Cerebellar cortex (tissue), 1 donor: ENCODE measurements at places on chromosomes 1 and 21.

- no peak for DNase-seq
These were observed 209.1 kb upstream of the LYPLAL1 start for GRCh38 chr1:218964471-218965185.

DNA sequence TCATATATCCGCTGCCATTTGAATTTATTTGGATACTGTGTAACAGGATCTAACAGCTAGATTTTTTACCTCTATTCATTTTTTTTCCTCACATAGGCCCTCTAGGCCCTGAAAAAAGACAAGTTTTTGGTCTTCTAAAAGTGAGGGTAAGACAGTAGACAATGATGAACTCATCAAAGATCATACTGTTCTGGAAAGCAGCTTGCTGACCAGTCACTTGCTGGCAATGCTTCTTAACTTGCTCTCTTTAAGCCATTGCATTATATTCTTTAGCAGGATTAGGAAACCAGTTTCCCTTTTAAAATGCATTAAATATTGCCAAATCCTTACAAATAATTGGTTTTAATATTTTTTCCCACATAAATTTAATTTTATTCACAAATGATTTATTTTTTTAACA, 65.5 kb downstream of the SYT14 start:
- DNase-seq, result no peak

DNA sequence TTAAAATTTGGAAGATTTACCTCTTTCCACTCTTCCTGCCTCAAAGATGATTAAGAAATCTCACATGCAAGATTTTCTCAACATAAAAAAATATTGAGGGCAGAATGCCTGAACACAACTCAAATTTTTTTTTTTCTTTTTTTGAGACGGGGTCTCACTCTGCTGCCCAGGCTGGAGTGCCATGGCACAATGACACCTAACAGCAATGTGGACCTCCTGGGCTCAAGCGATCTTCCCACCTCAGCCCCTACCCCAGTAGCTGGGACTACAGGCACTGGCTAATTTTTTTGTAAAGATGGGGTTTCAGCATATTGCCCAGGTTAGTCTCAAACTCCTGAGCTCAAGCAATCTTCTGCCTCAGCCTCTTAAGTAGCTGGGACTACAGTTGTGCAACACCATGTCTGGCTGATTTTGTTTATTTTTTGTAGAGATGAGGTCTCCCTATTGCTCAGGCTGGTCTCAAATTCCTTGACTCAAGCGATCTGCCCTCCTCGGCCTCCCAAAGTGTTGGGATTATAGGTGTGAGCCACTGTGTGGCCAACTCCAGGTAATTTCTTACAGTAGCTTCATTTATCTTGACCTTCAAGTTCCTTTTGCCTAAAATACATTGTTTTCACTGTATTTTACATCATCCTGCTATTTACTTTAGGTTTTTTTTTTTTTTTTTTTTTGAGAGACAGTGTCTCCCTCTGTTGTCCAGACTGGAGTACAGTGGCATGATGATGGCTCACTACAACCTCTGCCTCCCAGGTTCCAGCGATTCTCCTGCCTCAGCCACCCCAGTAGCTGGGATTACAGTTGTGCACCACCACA, 10.4 kb downstream of the NUCKS1 start:
- DNase-seq, result no peak

DNA sequence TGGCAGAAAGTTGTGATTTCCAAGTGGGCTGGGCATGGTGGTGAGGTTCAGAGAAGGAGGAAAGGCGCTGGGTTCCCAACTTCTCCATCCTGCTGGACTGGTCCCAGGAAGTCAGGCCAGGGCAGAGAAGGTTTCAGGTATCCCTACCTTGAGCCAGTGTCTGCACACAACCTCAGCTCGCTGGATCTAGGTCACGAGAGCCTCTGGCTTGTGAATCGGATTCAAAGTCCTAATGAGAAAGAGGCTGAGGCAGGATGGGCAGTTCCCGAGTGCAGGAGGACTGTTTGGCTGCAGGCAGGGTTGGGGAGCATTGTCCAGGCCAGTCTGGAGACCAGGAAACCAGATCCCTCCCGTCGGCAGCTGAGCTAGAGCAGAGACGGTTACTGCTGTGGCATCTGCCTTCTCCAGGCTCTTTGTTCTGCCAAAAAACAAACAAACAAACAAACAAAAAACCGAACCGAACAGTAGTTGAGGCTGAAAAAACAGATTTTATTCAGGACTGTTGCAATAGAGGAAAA, 19.5 kb upstream of the IGSF21 start:
- peak; percentile 31 for DNase-seq

DNA sequence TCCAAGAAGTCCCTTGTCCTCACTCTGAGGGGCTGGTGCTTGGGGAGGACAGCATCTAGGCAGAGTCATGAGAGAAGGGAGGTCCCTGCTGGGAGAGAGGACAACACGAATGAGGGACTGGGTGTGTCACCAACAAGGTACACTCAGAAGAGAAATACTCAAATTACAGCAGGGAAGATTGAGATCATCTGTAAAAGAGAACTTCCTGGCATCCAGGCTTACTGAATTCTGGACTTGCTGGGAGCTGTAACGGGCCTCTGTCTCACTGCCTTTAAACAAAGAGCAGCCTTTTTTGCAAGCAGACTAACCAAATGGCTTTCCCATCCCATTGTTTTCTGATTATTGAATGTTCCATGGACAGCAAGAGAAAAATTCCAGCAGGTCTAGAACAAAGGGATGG, 195.7 kb upstream of the RAB4A start:
- no peak for DNase-seq

GRCh38 chr1:230493264-230493663, 67.1 kb upstream of the PGBD5 start:
- DNase-seq, result no peak

DNA sequence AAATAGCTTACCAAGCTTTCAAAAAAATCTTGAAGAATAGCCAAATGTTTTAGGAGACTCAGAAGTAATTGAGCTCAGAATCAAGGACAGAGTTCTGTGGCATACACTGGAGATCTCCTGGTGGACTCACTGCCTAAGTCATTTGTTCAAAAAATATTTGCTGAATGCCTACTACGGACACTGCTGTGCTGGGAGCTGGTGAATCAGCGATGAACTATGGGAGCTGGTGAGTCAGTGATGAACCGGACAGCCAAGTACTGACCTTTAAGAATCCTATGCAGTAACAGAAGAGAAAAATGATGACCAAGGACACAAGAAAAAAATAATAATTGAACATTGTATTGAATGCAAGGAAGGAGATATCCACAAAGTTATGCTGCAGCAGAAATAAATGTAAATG, 717.9 kb upstream of the CXADR start:
- DNase-seq, result no peak

DNA sequence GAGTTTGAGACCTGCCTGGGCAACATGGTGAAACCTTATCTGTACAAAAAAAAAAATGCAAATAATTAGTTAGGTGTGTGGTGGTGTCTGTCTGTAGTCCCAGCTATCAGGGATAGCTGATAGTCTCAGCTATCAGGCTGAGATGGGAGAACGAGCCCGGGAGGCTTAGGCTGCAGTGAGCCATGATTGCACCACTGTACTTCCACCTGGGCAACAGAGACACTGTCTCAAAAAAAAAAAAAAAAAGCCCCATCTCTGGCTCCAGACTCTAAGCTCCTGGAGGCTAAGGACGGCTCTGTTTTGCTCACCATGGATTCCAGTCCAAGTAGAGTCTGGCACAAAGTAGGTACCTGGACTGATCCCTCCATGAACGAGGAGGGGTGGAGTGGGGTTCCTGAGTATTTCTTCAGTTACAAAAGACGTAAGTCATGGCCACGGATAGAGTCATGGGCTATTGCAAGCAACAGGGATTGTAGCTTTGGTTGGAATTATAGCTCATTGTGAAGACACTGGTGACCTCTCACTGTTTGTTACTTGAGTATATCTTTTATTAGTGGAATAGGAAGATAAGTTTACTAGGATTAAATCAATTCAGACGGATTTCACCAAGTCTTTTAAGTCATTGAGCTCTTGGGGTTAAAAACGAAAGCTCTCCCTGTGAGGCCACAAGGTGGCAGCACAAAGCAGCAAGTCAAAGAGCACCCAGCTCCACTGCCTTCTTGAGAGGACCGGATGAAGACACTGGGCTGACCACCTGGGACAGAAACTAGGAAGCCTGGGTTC, 35.6 kb upstream of the TMEM61 start:
- DNase-seq, result peak; percentile 90

DNA sequence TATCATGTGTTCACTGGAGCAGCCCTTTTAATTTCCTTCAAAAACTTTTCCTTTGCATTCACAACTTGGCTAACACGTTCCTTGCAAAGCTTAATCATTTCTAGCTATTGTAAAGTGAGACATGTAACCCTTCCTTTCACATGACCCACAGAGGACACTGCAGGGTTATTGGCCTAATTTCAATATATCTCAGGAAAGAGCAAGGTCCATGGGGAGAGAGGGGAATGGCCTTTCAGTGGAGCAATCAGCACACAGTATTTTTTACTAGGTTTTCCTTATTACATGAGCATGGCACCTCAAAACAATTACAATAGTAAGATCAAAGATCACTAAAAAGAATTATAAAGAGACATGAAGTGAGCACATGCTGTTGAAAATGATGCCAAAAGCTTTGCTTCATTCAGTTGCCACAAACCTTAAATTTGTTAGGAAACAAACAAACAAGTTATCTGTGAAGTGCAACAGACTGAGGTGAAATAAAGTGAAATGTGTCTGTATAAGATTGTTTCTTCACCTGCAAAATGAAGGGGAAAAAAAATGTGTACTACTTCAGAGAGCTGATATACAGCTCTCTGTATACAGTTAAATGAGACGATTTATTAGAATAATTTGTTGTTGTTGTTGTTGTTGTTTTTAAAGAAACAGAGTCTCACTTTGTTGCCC, 61.5 kb downstream of the EIF4G3 start:
- DNase-seq, result no peak

DNA sequence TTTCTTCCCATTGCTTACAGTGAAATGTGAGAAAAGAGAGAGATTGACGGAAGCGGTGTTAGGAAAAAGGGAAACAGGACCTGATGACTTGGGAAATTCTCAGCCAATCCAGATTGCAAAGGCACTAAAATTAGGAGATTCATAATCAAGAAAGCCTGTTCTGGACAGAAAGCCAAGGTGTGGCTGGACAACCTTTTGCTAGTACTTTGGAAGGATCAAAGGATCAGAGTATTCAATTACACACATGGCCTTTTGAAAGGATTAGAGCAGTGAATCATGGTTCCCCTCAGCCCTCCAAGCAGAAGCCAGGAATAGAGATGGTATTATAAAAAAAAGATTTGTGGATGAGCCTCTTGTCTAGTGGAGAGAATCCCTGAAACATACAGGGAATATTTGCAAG, 669.8 kb upstream of the ADAMTS5 start:
- DNase-seq, result no peak

- DNase-seq, result no peak
These were observed 75.4 kb downstream of the NOS1AP start for GRCh38 chr1:162144853-162145252.

GRCh38 chr1:234731569-234732085, 121.6 kb upstream of the IRF2BP2 start:
- no peak for DNase-seq

DNA sequence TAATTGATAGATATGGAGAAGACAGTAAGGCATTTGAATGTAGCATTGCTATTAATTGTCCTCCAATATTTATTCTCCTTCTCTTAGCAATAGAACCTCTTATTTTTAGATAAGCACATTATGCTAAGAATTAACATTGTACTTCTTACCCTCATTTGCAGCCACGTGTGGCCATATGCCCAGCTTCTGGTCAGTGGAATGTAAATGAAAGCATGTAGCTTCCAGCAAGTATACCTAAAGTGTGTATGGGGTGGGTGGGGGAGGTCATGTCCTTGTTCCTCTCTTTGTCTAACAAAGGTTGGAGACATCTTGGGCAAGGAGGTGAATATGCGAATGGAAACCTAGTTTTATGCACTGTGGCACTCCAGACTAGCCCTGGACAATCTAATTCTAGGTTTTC, 133.6 kb upstream of the HMCN1 start:
- DNase-seq, result no peak

DNA sequence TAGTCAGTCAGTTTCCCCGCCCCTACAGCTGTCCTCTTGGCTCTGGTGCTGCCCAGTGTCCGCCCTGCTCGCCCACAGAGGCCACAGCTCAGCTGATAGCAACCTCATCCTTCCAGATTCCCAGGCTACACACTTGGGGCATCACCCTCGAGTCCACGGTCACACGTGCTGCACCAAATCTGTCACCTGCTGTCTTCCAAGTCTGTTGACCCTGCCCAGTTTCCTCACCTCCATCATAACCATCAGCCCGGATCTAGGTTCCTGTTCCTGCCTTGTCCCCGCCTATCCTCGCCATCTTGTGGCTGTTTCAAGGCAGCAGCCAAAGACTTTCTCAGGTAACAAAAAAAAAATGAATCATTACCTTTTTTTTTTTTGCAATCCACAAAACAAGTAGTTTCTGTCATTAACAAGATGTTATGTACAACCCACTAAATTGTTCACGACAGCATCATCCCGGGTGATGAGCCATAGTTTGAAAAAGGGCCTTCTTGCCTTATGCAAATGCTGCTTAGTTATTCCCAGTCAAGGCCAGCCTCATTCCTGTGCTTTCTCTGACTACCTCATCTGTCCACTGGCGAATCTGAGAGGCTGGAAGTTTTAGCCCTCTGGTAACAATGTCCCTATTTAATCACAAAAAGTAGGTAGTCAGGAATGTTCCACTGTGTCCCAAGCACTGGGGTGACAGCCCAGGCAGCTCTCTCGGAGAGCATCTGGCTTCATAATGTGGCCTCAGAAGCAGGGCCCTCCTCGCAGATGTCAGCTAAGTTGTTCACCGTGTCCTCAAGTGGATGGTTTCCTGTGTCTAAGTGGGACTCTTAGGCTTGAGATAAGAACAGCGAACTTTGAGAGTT, 4.9 kb upstream of the MIIP start:
- peak; percentile 30 for DNase-seq

- no peak for DNase-seq
These were observed 38.4 kb upstream of the PRDM2 start for GRCh38 chr1:13661539-13661938.

GRCh38 chr1:33633019-33633801, 160.8 kb downstream of the ZSCAN20 start:
- peak; percentile 90 for DNase-seq

GRCh38 chr1:107474877-107475612, 334.2 kb downstream of the NTNG1 start:
- DNase-seq, result no peak

GRCh38 chr21:33557447-33557846, 14.6 kb downstream of the SON start:
- DNase-seq, result no peak

DNA sequence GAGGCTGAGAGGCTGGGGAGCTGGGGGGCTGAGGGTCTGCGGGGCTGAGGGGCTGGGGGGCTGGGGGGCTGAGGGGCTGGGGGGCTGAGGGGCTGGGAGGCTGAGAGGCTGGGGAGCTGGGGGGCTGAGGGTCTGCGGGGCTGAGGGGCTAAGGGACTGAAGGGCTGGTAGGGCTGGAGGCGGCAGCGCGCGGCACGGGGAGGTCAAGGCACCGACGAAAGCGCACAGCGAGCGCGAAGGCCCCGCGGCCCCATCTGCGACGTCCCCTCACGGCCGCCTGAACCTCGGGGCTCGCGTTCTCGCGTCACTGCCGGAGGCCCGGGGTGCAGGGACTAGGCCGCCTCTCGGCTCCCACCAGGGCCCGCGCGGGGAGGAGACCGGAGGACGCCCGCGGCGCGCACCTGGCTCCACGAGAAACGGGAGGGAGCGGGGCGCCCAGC, 356 bp downstream of the INTS11 start:
- DNase-seq, result no peak

- no peak for DNase-seq
These were observed 17.5 kb upstream of the TFF3 start for GRCh38 chr21:42332557-42333317.
